NT2/D1 (cell line): ENCODE measurements at places on chromosomes 2 and 18.

DNA sequence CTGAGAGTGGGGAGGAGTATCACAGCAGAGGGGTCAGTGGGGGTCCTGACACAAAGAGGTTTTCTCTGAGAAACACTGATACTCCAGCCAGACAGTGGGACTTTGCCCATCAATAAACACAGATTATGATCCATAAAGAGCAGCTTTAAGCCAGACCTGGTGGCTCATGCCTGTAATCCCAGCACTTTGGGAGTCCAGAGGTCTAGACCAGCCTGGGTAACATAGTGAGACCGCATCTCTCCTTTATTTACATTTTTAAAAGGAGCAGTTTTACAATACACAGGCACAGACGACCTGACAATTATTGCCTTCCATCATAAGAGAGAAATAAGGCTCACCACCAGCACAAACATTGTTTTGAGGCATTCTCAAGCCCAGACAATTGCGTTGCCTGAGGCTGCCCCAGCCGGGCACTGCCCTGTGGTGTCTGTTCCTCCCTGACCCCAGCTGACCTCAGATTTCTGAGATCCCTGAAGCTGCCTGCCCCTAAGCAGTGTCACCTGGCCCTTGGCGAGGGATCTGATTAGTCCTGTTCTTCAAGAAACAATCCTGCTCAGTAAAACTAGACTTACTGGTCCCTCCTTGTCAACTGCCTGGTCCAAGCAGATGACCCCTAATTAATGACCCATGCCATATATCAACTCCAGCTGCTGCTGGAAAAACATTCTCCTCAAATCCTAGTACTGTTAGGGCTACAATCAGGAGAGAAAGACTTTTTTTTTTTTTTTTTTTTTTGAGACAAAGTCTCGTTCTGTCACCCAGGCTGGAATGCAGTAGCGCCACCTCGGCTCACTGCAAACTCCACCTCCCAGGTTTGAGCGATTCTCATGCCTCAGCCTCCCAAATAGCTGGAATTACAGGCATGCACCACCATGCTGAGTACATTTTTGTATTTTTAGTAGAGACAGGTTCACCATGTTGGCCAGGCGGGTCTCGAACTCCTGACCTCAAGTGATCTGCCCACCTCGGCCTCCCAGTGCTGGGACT is 59.4 kb upstream of the SOS1 start:
- no peak for DNase-seq

- DNase-seq: no peak
Measured at GRCh38 chr2:233492751-233493150, 73.8 kb downstream of the USP40 start.

DNA sequence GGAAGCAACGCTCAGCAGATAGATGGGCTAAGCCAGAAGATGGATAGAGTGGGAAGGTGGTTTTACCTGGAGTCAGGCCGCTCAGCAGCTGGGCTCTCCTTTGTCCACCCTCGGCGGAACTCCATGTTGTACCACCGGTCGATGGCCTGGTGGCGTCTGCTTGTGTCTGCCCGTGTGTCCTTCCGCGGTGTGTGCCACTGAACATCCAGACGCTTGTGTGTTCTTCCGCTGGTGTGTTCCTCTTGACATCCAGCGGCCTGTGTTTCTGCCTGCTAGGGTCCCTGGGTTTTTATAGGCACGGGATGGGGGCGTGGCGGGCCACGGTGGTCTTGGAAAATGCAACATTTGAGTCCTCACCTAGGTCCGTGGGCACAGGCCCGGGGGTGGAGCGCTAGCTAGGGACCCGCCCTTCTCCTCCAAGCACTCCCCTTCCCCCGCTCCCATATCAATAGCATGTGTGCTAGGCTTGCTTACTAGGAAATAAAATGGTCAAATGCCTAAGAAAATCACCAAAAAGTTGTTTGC is 1431.7 kb upstream of the ACVR2A start:
- no peak for DNase-seq

GRCh38 chr2:41922177-41922576 is 125.6 kb upstream of the PKDCC start:
- no peak for DNase-seq

DNA sequence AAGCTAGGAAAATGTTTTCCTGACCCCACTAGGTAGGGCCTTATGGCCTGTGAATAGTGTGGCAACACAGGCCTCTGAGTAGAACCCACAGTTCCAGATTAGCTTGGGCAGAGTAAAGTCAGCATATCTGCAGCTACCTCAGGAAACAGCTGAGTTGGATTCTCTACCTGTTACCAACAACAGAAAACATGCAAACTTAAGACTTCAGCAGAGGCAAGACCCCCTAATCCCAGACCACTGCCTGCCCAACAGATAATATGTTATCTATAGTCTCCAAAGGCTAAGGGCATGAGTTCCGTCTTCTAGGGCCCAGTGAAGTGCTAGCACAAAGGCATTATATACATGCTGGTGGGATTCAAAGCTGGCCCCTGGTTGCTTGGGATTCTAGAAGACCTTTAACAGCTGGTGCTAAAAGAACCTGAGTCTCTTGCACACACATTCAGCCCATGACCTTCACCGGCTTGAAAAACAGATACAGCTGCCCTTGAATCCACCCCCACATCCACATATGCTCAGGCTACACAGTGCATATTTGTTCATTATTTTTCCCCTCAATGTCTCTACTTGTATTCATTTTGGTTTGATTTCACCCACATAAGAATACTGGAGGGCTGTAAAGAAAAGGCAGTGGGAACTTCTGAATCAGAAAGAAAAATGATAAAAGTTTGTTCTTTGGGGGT is 13.5 kb upstream of the UBXN4 start:
- DNase-seq: no peak

GRCh38 chr2:237600205-237600846 is 9.8 kb upstream of the RAB17 start:
- no peak for DNase-seq

GRCh38 chr2:212114489-212114888 is 424.1 kb downstream of the ERBB4 start:
- no peak for DNase-seq

DNA sequence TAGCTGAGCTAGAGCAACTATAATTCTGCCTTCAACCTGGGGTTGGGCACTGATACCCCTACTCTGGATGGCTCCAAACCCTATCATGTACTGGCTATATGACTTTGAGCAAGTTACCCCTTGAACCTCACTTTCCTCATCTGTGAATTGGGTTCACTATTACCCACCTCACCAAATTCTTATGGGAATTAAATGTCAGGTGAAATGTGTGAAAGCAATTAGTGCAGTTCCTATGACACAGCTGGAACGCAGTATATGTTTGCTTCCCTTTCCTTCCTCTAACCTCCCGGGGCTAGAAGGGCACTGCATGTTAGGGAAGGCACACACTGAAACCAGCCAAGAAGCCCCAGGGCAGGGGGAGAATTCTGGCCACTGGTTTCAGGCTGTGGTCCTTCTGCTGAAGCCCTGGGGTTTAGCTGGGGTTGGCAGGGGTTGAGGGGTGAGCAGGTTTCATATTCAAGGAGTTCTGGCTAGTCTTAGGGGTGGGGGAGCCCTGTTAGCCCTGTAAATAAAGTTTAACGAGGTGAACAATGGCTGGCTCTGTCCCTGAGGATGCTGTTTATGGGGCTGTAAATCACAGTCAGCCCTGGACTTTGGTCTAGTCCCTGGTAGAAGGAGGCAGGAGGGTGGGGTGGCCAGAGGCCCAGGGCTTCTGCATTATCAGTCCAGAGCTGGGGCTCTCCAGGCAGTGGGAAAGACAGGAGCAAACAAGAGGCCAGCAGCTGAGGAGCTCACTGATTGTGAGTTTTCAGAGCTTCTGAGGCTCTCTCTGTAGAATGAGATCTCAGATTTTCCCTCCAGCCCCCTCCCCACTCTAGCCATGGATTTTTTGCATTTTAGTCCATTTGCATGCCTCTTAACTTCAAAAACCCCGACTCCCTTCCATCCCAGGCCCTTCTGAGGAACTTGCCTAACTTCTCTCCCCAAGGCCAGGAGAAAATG is 8.0 kb downstream of the PKDCC start:
- DNase-seq: no peak

GRCh38 chr2:119028327-119029174 is 86.6 kb downstream of the MARCO start:
- DNase-seq: peak; percentile 32

GRCh38 chr2:195473862-195474261 is 183.2 kb upstream of the SLC39A10 start:
- no peak for DNase-seq

GRCh38 chr18:3451183-3451988 is 1.4 kb downstream of the TGIF1 start:
- no peak for DNase-seq

DNA sequence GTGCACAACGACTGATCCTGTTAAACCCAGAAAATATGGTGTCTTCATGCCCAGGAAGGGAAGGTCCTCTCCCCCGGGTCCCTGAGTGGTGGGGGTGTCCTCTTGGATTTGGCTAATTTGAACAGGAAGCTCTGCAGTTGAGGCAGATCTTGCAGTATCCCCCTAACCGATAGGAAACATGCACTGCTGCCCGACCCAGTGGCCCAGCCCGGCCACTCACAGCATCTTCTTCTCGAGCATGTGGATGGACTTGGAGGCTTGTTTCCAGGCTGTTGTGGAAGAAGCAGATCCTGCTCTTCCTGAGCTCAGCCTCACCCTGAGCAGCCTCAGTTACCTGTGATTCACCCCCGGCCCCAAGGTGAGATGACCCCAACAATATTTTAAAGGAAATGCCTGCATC is 46.4 kb upstream of the ASB1 start:
- no peak for DNase-seq

DNA sequence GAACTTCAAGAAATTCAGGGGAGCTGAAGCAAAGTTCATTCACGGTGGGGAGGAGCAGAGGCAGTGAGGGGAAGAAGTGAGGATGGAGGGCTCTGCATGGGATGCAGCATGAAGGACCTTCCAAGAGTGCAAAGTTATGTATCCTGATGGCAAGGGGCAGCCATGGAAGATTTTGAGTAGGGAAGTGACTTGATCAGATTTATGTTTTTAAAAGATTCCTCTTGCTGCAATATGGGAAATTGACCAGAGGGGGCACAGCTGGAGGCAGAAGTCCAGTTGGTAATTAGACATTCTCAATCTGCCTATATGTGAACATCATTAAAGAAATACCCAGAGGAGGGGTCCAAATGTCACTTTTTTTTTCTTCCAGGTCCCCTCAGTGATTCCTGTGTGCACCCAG is 21.5 kb upstream of the ANXA4 start:
- DNase-seq: no peak

GRCh38 chr2:80815259-80815658 is 510.7 kb upstream of the LRRTM1 start:
- no peak for DNase-seq

GRCh38 chr2:18599509-18600254 is 10.3 kb upstream of the NT5C1B start:
- no peak for DNase-seq

GRCh38 chr2:80252294-80252986 is 52.1 kb downstream of the LRRTM1 start:
- DNase-seq: no peak

- DNase-seq: no peak
Measured at GRCh38 chr2:10377052-10377746, 70.9 kb downstream of the ODC1 start.

- no peak for DNase-seq
Measured at GRCh38 chr2:119859528-119859927, 99.8 kb downstream of the PTPN4 start.

GRCh38 chr2:120818441-120818920 is 82.8 kb downstream of the GLI2 start:
- no peak for DNase-seq

DNA sequence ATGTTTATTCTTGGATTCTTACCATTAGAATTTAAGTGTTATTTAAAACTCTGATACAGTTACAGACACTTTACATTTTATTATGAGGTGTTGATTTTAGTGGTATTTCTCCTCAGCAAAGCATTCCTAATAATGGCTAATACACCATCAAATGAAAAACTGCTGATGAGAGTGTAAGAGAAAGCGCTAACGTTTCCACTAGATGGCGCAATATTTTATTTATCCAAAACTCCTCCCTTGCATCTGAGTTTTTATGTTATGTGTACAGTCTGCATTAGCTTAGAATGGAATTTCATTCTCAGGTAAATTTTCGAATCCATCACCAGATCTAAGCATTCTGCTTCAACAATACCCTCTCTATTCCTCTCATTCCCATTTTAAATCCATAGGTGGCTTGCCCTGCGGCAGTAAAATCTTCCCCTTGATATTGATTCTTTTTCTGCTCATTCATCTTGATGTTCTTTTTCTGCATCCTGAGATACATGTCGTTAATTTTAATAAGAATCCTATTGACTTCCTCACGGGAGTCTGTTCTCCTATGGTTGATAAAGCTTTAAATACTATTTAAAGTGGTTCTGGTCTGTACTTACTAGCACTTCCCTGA is 53.9 kb downstream of the PRKRA start:
- DNase-seq: no peak

- no peak for DNase-seq
Measured at GRCh38 chr2:120591572-120591971, 144.1 kb upstream of the GLI2 start.

GRCh38 chr18:57885931-57886330 is 82.8 kb upstream of the ATP8B1 start:
- DNase-seq: no peak

DNA sequence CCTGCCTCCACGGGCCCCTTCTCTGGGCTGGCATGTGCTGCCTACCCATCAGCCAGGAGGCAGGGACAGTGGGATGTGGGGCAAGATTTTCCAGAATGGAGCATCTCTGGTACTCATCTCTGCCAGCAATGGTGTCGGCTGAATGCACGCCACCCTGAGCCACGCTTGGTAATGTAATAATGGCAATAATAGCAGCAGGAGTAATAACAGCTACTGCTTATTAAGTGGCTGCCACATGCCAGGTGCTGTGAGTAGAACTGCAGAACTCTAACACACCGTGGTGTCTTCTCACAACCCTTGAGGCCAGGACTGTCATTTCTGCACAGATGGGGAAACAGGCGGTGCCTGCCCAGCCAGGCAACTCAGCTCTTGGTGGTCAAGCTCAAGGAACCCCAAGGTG is 113.6 kb downstream of the CELF4 start:
- no peak for DNase-seq

DNA sequence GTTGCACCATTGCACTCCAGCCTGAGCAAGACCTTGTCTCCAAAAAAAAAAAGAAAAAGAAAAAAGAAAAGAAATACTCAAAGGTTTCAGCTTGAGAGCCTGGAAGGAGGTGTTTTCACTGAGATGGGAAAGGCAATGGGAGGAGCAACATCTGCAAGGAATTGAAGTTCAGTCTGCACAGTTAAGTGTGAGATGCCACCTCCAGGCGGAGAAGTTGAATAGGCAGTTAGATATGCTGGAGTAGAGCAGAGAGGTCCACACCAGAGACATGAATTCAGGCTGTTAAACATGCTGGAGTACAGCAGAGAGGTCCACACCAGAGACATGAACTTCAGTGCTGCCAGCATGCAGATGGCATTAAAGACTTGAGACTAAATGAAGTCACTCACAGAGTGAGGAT is 41.4 kb upstream of the DTNB start:
- no peak for DNase-seq

DNA sequence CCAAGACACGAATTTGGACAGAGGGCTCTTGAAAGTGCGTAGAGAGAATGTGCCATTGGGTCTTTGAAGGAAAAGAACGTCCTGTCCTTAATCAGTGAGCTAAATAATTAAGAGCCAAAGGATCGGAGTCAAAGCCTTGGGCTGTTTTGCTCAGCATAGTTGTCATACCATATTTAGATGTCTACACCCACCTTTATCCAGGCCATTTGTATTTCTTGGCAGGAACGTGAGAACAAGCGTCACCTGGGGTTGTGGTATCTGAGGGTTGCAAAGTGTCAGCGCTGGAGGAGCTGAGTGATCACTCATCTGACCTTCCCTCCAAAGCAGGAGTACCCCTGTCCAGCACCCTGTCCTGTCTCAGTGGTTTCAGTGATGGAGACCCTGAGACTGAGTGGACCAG is 4.5 kb downstream of the LPIN1 start:
- no peak for DNase-seq

GRCh38 chr18:49560624-49561288 is 1.1 kb upstream of the LIPG start:
- no peak for DNase-seq
